Forelimb muscle (tissue), 1 donor: ENCODE measurements at places on chromosomes 6 and 20. TPM values are rescaled to one million over a fixed set of nuclear protein-coding genes. Genes with fewer than 3 reads are reported as not detected.

Gene PRRT1
- 1.3 TPM for polyA plus RNA-seq

Gene PFDN6
- polyA plus RNA-seq, result 43.7 TPM

- DNase-seq, result no peak
These were observed 1.7 kb downstream of the PRR18 start for GRCh38 chr6:166306378-166307081.

DNA sequence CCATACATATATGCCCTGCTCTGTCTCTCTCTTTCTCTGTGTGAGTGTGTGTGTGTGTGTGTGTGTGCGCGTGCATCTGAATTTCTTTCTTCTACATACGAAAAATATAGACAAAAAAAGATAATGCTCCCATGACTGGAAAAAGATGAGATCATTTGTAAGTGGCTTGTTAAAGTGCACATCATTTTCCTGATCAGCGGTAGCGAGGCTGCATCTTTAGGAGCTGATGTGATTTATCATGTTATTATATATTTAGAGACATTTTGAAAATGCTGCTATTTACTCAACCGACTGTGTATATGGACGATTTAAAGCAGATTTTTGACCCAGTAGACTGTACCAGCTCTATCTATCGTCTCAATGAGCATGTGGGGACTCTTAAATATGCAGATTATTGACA is 265.3 kb downstream of the TSHZ2 start:
- DNase-seq, result no peak
